ENCODE measurements at places on chromosomes 7 and 10.

- no peak for DNase-seq
Measured at GRCh38 chr7:22318376-22318775, 38.6 kb downstream of the RAPGEF5 start.

- peak; percentile 19 for DNase-seq
Measured at GRCh38 chr7:92639213-92639896, 49.2 kb upstream of the FAM133B start.

GRCh38 chr7:114986190-114987180 is 64.6 kb downstream of the MDFIC start:
- no peak for DNase-seq

GRCh38 chr10:26689399-26689798 is 8.1 kb upstream of the PDSS1 start:
- DNase-seq: no peak

GRCh38 chr10:71589617-71590551 is 129.7 kb downstream of the C10orf105 start:
- DNase-seq: peak; percentile 5

- no peak for DNase-seq
Measured at GRCh38 chr10:11610826-11611247, 613 bp downstream of the USP6NL start.

DNA sequence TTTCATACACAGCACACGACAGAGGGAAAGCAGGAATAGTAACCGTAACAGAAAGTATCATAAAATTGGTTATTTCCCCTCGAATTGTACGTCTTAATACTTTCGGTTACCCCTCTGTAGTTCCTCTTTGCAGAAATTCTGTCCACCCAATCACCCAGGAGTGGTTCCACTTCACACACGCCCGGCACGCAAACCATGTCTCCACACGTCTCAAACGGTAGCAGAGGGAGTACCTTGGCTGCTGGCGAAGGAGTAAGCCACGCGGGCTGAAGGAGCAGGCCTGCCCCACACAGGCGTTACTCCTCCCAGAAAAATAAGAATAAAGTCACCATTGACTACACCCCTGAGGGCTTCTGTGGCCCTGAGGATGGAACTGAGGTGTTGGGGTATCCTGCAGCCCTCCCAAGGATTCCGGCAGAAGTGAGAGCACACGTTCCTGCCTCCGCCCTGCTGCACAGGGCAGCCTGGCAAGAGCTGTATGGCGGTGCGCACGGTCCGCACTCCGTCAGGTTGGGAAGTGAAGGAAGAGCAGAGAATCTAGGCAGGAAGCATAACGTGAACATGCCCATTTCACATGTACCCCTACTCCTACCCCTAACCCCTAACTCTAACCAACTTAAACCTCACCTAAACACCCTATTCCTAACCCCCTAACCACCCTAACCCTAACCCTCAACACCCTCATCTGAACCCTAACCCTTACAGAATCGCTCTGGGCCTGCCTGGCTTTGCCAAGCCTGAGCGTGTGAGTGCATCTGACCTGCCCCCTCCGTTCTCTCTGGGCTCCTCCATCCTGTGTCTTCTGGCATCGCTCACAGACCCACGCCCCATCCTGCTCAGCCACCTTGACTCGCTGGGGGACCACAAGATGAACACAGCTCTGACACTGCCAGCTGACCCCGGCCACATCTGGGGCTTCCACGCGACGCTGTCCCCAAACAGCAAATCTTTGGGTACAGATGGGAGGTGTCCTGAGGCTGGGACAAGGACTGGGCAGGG is 18.2 kb downstream of the GPR146 start:
- no peak for DNase-seq
